ENCODE measurements at places on chromosomes 7 and 10.
A peak's percentile ranks its signal among the peaks of the same experiment; 100 is the strongest.

DNA sequence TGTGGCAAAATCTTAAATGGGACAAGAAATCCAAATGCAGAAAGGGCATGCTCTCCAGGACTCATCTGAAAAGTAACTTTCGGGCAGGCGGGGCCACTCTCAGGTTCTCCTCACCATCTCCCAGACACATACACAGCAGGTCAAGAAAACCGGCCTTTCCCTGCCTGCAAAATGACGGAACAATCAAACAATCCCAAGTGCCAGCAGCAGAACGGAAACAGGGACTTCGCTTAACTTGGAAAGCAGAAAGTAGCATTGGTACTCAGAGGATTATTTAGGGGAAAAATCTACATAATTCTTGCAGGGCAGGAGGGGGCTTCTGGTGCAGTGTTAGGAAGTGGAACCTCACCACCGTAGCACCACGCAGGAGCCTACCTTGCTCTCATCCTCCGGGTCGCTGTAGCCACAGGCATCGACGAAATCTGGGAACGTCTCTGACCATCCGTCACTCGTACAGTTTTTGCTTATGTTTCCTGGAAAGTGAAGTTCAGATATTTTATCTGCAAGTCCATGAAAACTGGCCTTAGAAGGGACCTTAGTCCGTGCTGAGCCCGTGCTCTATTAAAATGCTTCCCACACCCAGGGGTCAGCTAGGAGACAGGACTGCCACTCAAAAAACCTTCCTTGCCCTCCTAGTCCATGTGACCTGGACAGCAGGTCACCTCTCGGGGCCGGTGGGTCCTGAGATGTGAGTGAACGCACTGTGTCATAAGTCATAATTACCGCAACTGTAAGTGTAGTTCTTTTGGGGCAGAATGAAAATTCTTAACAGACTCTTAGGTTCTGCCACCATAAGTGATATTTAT, 41.1 kb downstream of the VIPR2 start:
- DNase-seq: no peak

DNA sequence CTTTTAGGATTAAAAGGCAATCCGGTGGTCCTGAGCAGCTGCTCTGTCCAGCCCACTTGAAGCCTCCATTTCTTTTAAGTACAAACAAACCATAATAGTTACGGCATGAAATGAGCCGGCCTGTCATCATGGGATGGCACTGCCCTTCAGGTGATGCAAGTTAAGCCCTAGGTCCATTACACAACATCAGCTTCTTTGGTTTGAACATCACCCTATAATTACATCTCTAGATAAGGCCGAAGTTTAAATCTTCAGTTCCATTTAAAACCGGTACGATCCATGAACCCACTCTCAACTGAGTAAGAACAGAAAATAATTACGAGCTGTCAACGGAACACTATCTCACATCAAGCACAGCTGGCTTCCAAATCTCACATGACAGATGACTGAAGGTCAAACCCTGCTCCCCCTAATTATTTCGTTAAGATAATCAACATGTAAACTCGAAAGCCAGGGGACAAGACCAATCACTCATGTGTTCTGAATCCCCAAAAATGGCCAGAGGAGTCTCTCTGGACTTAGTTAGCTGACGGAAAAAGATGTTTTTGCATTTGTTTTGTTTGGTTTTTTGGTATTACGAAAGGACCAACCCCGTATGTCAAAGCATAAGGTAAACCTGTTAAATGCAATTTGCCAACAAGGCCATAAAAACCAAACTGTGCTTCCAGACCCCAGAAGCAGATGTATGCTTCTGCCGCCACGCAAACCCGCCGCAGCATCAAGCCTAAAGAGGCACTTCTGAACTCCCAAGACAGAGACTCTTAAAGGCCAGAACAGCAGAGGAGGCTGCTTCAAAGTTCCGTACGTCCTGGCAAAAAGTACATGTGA, 10.8 kb downstream of the GNA12 start:
- no peak for DNase-seq

GRCh38 chr7:8443576-8444467, 10.4 kb downstream of the NXPH1 start:
- DNase-seq: no peak

GRCh38 chr7:43879477-43879876, 10.2 kb upstream of the MRPS24 start:
- no peak for DNase-seq

DNA sequence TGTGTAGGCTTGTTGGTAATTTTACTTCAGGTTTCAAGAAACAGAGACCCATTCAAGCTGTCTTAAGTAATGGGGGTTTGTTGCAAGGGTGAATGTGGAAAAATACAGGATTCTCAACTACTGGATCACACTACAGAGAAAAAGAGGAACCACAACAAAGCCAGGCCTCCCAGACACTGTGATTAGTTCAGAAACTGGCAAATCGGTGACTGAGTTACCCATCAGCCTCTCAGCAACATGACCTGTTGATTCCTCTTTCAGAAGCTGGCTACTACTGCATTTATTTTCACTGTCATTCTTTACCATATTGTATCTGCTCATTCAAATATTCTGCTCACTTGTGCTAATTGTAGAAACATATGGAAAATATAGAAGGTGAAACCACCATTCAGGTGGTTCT, 16.0 kb downstream of the CCDC71L start:
- no peak for DNase-seq

GRCh38 chr10:6877336-6877721, 297.3 kb upstream of the PRKCQ start:
- DNase-seq: no peak

DNA sequence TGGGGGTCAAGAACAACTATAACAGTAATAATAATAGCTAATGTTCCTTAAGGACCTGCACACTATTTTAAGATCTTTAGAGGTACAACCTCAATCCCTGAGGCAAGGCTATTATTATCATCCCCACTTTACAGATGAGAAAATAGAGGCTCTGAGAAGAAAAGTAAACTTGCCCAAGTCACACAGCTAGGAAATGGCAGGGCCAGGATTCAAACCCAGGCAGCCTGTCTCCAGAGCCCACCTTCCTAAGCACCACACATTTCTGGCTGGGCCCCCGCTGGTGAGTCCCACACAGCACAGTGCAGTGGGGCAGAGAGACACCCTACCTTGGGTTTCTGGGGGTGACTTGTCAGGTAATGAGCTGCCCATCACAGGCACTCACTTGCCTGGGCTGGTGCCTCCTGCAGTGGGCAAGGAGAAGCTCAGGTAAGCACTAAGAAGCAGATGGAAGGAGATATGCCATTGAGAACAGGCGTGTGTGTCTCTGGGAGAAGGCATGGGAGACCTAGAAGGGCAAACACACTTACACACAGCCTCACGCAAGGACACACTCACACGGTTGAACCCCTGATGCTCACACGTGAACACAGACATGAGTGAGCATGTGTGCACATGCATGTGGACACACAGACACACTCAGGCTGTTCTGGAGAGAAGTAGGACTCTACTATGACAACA, 104.4 kb upstream of the ZMIZ1 start:
- no peak for DNase-seq

GRCh38 chr7:41881331-41882130, 178.6 kb upstream of the INHBA start:
- DNase-seq: peak; percentile 59

GRCh38 chr10:13891128-13892000, 304.6 kb downstream of the PRPF18 start:
- no peak for DNase-seq

DNA sequence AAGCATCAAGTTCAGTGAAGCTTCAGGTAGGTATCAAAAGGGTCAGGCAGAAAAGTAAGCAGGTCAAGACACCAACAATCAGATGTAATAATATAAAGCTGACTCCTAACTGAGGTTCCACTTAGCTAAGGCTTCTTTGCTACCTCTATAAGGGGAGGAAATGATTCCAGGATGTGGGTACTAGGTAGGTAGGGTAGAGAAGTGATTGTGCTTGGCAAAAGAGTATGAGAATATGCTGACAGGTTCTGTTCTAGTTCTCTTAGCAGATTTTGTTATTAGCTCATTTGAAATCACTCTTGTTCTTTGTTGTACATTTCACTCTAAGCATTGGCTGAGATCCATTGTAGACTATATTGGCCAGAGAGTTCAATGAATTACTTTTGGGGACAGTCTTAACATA, 40.7 kb upstream of the CBLL1 start:
- DNase-seq: no peak

DNA sequence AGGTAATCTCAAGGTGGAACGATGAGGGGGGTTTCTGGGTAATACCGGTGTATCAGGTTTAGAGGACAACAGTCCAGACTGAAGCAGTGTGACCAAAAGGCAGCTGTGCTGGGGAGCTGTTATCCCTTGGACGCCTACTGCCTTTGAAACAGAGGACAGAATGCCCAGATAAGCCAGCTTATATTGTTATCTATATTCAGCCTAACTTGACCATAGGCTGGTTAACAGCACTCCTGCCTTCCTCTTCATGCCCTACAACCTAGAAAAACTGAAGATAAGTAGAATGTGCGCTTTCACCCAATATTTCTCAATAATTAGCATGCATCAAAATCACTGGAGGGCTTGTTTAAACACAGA, 44.9 kb downstream of the IL6 start:
- no peak for DNase-seq

- DNase-seq: no peak
Observed at GRCh38 chr7:135758531-135758932, 9.9 kb upstream of the FAM180A start.

DNA sequence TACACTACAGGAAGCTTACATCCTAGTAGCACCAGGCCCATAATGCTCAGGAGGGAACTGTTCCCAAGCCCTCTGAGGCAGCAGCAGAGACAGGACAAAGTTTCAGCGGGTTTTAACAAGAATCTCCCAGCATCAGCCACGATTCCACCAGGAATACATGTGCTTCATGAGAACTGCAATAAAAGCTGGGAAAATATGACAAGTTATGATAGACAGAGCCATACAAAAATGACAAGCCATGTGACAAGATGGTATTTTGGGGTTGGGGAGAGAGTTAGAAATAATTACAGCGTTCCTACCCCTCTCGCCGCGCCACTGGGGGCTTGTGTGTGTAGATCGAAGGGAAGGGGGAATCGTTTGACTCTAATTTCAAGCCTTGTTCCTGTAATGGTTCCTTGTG, 112.7 kb upstream of the CTBP2 start:
- no peak for DNase-seq

- no peak for DNase-seq
Observed at GRCh38 chr7:139542308-139543151, 19.0 kb downstream of the CLEC2L start.

- no peak for DNase-seq
Observed at GRCh38 chr10:77865580-77866324, 60.8 kb downstream of the DLG5 start.

DNA sequence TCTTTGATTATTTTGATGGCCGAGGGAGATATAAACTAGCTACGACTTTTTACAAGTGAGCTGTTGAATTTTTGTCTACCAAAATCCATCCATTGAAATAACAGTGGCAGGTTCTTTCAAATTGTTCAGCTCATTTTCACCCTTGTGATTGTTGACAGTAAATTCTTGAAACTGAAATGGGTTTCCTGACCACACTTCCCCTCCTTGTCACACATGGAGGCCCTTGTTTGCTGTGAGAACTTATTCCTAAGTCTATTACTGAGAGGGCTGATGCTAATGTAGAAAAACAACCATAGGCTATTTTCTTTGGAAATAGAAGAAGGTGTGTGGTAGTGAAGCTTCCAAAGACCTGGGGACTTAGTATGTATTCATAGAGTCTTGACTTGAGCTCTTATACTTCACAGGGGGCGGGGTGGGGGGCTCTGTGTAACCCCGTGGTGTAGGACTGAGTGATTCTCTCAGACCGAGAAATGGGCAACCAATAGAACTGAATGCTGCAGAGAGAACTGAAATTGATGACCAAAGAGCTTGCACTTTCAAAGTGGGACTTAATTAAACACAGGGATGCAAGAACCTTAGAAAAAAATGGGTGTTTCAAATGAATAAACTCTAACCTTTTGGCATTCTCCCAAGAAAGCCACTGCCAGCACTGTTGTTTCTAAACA, 718.9 kb downstream of the CCSER2 start:
- DNase-seq: no peak

GRCh38 chr7:131803816-131804215, 247.4 kb upstream of the PODXL start:
- no peak for DNase-seq

- DNase-seq: no peak
Observed at GRCh38 chr10:122207596-122207995, 63.5 kb upstream of the BTBD16 start.

DNA sequence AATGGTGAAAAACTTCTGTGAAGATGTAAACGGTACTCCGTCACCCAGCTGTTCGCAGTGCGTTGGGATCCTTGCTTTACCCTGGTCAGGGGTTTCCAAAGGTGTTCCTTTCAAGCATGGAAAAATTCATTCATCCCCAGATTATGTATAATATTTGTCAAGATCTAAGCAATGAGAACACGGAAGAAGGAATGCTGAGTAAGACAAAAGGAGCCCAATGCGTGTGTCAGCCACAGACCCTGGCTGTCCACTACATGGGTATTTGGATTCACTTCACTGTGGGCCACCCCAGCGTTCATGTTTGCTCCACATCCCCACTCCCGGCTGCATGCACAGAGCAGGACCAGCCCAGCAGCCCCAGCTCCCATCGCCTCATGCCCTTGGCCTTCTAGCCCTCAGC, 241.3 kb upstream of the CELF2 start:
- DNase-seq: no peak

GRCh38 chr7:3404501-3404900, 103.4 kb downstream of the SDK1 start:
- DNase-seq: no peak

DNA sequence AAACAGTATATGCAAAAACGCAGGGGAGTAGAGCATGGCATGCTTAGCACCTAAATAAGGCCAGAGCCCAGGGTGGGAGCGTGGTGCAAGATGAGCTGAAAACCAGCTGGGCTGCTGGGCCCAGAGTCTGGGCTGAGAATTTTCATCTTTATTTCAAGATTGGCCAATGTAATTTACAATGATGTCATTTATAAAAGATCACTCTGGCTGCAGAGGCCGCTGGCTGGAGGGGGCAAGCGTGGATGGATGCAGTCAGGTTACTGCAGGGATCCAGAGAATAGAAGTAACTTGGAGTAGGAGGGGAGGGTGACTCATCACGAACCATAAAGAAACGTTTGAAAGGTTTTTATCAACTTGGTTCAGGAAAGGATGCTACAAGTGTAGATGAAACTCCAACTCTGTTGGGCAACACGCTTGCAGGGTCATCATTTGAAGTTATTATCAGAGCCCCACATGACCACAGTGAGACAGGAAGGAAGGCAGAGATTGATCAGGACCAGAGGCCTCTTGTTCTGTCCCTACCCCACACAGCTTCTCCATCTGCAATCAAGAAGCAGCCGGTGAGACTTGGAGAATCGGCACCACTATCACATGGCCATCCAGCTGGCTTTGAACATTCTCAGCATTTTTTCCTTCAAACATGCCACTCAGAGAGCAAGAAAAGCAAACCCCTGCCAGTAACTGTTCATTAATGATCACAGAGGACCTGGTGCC, 49.2 kb downstream of the ODAD2 start:
- no peak for DNase-seq

GRCh38 chr10:98444314-98445006, 2.3 kb downstream of the HPS1 start:
- DNase-seq: no peak

GRCh38 chr7:78437118-78437517, 638.5 kb downstream of the PHTF2 start:
- no peak for DNase-seq

- DNase-seq: no peak
Observed at GRCh38 chr10:7515439-7515838, 104.6 kb upstream of the SFMBT2 start.

Measured in GM18507 (cell line).